ENCODE measurements at places on chromosomes 7 and 10.

DNA sequence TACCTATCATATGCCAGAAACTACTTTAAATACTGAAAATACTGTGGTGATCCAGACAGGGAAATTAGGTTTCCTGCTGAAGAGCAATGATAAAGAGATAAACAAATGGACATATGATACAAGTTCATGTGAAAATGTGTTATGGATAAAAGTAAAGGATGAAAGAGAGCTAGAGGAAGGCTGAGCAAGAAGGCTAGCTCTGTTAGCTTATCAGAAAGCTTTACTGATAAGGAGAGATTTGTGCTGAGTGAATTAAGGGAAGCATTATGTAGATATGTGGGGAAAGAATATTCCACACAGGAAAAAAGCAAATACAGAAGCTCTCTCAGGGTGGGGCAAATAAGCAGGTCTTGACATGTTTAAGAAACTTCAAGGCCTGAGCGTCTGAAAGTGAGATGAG, 308.4 kb downstream of the HDAC9 start:
- no peak for DNase-seq

DNA sequence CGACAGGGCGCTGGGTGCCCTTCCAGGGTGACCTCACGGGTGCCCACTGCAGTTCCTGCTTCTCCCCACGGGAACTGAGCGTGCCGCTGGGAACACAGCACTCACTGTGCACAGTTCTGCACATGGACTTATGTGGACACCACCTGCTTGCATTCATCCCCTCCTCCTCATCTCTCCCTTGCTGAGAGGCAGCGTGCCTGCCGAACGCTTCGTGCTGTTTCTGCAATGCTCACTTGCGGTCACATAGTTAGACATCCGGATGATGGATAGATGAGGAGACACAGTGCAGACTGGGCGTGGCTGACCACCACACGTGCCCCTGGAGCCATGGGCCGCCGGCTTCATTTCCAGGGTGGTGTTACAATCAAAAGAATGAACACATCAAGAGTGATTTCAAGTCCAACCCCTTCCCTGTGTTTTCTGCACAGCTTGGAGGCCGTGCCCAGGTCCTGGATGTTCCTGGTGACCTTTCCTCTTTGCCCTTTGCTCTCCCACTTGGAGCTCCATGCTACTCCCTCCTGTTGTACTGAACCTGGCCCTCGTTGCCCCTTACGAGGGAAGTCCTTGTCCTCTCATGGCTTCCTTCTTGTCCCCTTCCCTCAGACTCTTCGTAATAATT, 119.4 kb downstream of the VIPR2 start:
- no peak for DNase-seq

DNA sequence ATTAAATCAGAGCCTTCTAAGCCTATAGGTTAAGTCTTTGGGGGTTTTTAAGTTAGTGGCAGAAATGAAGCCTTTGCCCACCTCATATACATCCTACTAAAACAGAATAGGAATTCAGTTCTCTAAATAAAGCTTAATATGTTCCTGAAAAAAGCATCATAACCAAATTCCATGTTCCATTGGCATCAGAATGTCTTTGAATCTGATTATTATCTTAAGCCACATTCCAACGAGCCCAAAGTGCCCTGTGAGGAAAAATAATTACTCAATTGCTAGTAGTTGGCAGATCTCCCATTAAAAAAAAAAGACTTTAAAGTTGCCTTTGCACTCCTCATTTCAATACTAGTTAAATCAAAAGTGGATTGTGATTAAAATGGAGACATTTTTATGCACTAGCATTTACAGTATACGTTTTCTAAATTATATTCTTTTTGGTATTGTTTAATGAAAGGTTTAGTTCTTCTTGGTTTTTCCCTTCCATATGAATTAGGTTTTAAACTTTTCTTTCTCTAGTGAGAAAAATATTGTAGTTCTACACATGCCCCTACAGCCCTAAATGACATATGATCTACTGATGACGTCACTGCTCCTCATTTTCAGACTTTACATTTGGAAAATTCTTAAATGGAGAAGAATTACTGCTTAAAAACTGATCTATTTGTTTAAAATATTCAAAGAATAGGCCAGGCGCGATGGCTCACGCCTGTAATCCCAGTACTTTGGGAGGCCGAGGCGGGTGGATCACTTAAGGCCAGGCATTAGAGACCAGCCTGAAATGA, 54.3 kb upstream of the CABCOCO1 start:
- no peak for DNase-seq

DNA sequence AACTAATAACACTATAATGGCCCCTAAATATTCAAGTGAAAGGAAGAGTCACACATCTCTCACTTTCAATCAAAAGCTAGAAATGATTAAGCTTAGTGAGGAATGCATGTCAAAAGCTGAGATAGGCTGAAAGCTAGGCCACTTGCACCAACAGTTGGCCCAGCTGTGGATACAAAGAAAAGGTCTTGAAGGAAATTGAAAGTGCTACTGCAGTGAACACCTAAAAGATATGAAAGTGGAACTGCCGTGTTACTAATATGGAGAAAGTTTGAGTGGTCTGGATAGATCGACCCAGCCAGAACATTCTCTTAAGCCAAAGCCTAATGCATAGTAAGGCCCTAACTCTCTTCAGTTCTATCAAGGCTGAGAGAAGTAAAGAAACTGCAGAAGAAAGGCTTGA, 12.1 kb upstream of the SNX13 start:
- DNase-seq: no peak

- DNase-seq: no peak
These were observed 105.4 kb downstream of the ODAD2 start for GRCh38 chr10:27893358-27893954.

GRCh38 chr7:141792526-141792925, 2.5 kb downstream of the TAS2R5 start:
- DNase-seq: no peak

- peak; percentile 24 for DNase-seq
These were observed 1.6 kb downstream of the SPOCK2 start for GRCh38 chr10:72086466-72087391.

- no peak for DNase-seq
These were observed 144.4 kb downstream of the PKD1L1 start for GRCh38 chr7:47803846-47804245.

GRCh38 chr10:98195120-98195519, 60.7 kb downstream of the R3HCC1L start:
- no peak for DNase-seq

GRCh38 chr7:3588341-3588740, 287.3 kb downstream of the SDK1 start:
- no peak for DNase-seq

DNA sequence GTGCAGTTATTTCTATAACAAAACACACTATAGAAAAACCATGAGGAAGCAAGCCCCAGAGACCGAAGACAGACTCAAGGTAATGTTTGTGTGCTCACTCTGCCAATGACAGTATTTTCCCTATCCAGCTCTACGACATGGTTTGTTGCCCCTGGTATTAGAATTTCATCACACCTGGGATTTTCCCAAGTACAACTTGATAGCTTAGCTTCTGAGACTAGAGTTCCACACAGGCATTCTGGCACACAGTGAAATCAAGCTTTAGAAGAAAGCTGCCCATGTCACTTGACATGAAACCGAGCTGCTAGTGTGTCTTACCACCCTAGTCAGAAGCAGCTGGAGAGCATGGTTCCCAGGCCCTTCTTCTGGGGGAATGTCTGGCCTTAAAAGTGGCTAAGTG, 44.1 kb upstream of the AKR1E2 start:
- DNase-seq: no peak

GRCh38 chr7:133207687-133208086, 45.2 kb upstream of the EXOC4 start:
- no peak for DNase-seq

GRCh38 chr7:126524967-126525366, 727.8 kb downstream of the GRM8 start:
- no peak for DNase-seq

DNA sequence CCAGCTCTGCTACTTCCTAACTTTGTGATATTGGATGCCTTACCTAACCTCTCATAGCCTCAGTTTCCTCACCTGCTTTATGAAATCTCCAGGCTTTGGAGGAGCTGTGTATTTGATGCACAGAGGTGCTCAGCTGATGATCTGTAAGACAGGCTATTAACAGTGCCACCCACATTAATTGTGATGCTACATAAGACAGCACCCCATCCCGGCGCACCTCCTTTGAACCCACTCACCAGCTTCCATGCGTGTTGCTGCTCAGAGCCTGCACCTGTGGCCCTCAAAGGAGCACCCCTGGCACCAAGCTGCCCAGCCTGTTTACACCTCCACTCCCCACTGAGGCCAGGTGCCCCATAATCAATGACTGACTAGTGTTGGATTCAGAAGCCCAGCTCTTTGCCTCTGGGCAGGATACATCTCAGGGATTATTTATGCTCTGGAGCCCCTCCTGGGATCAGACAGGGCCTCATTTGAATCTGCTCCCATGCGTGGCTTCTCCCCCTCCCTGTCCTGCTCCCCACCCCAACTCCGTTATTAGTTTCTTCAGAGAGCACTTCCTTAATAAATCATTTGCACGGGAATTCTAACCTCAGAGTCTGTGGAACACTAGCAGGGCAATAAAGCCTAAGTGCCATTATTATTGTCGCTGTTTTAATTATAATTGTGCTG, 87.7 kb downstream of the GFRA1 start:
- DNase-seq: no peak

- no peak for DNase-seq
These were observed 426.1 kb upstream of the LRRN3 start for GRCh38 chr7:110664803-110665202.

- no peak for DNase-seq
These were observed 3.4 kb upstream of the PNPLA8 start for GRCh38 chr7:108529341-108529740.

DNA sequence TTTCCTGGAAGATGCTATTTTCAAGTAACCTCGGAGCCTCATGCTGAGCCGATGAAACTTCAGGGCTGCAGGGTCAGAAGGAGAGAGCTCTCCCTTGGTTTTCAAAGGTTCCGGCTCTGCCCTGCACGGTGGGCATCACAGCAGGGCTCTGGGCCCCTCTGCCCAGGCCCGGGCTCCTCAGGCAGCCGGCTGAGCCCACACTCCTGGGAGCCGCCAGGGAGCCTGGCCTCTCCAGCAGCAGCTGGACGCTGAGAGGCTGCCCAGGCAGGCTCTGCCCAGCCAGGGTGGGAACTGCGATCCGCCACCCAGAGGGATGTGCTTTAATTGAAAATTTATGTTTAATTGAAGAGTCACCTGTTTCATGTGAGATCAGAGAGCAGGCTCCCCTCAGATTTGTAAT, 97.5 kb upstream of the MGMT start:
- DNase-seq: no peak

- DNase-seq: no peak
These were observed 4.7 kb downstream of the ZDHHC6 start for GRCh38 chr10:112442063-112442462.

DNA sequence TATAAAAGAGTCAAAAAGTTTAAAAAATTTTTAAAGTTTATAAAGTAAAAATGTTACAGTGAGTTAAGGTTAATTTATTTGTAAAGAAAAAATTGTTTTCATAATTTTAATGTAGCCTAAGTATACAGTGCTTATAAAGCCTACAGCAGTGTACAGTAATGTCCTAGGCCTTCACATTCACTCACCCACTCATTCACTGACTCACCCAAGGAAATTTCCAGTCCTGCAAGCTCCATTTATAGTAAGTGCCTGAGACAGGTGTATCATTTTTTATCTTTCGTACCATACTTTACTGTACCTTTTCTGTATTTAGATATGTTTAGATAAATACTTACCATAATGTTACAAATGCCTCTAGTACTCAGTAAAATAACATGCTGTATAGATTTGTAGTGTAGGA, 269.7 kb upstream of the PHF14 start:
- no peak for DNase-seq

DNA sequence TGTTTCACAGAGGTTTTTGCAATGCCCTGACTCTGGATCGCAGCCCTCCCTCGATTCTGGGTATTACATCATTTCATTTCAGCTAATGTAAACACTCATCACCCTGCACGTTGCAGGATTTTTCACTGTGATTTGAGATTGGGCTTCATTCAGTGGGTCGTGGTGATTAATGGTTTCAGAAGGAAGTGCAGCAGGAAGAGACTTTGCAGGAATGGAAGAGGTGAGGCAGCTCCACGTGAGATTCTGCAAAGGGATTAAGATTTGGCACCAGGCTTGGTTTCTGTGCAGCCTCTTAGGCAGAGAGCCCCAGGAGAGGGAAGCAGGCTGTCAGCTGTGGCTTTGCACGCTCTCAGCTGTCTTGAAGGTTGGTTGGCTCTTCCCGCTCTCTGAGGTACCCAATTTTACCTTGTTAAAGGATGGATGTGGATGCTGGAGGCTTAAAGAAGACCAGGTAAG, 95.2 kb downstream of the PLCE1 start:
- DNase-seq: no peak

DNA sequence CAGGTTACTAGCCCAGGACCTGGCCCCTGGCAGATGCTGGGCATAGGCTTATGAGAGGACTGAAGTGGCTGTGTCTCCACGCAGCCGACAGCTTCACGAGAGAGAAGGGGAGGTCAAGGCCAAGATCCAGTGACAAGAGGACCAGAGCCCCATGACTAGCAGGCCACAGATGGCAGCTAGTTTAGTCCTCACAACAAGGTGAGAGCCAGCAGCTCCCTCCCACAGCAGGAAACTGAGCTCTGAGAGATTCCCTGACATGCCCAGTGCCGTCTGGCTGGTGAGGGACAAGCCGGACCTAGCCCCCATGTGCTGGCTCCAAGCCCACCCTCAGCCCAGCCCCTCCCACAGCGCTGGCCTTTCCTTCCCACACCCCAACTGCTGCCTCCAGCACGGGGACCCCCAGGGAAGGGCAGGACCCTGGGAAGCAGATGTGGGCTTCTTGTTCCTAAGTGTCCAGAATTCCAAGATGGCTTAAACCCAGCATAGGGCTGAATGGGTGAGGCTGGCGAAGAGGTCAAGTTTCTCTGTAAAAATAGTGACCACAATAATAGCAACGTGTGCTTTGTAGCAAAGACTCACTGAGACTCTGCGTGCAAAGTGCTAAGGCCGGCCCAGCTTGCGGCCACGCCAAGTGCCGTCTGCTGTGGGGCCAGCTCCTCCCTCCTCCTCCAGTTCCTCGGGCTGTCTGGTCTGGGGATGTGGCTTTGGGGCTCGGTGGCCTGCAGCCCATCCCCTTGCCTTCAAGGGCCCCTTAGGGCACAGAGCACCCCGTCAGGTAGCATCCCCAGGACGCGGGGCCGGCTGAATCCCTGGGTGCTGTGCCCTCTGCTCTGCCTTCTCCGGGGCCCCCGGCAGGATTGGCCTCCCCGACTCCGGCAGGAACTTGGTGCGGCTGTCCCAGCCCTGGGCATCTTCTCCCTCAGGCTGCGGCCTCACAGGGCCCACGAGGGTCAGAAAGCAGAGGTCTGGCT, 7.8 kb upstream of the FAM20C start:
- no peak for DNase-seq

GRCh38 chr10:69817078-69817581, 15.4 kb downstream of the COL13A1 start:
- no peak for DNase-seq

GRCh38 chr10:79410315-79411094, 34.9 kb downstream of the ZCCHC24 start:
- no peak for DNase-seq

DNA sequence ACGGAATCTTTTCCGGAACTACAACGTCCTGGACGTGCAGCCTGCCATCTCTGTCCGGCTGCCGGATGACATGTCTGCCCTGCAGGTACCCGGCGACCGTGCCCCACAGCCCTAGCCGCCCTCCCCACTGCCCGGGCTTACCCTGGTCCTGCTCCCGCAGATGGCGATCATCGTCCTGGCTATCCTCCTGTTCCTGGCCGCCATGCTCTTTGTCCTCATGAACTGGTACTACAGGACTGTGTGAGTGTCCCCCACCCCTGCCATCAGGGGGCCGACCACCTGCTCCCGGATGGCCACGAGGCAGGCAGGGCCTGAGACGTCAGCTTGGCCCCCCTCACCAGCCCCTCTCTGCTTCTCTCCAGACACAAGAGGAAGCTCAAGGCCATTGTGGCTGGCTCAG, 38.0 kb upstream of the VSIR start:
- no peak for DNase-seq

- DNase-seq: no peak
These were observed 524.3 kb downstream of the TCERG1L start for GRCh38 chr10:130787243-130787642.

All from neuronal stem cell (in vitro differentiated cells).